ENCODE measurements at places on chromosomes 3 and 15. TPM values are rescaled to one million over a fixed set of nuclear protein-coding genes. Genes with fewer than 3 reads are reported as not detected.

DNA sequence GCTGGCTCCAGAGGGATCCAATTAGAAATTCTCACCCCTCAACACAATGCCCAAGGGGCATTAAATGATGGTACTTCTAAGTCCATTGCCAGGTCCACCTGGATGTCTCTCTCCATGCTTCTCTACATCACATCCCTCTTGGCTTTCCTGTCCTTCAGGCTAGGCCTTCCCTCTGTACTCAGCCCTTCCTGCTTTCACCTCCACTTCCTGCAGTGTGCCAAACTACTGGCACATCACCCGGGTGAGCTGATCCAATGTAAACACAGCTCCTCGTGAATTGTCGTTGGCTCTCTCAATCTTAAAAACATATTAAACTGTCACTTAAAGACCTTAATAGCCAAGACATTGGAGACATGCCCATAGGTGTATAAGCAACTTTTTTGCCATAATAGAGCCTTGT lies 4.0 kb downstream of the LMCD1 start:
- H3K27ac ChIP-seq = no peak overlapping the region
- DNase-seq = peak; percentile 73
- H3K4me1 ChIP-seq = no peaks in the 10 kb centered on the region
- no peaks in the 10 kb centered on the region for H3K36me3 ChIP-seq
- H3K4me3 ChIP-seq = no peak overlapping the region

DNA sequence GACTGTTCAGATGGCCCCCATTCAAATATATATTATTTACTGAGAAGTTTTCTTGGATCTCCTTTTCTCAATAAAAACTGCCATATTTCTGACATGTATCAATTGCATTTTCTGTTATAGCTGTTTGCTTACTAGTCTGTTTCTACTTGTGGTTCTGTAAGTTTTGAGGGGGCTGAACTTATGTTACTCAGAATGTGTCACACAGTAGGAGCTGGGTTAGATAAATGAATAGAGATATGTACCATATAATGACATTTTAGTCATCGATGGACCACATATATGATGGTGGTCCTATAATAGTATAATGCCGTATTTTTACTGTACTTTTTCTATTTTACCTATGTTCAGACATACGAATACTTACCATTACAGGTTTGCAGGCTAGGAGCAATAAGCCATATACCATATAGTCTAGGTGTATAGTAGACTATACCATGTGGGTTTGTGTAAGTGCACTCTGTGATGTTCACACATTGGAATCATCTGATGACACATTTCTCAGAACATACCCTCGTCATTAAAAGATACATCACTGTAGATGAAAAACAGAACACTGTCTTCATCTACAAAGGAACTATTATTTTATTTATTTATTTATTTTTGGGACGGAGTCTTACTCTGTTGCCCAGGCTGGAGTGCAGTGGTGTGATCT lies 22.3 kb downstream of the PPP4R2 start:
- no peak overlapping the region for H3K27ac ChIP-seq
- no peak overlapping the region for H3K4me3 ChIP-seq
- H3K27me3 ChIP-seq = no peaks in the 10 kb centered on the region

DNA sequence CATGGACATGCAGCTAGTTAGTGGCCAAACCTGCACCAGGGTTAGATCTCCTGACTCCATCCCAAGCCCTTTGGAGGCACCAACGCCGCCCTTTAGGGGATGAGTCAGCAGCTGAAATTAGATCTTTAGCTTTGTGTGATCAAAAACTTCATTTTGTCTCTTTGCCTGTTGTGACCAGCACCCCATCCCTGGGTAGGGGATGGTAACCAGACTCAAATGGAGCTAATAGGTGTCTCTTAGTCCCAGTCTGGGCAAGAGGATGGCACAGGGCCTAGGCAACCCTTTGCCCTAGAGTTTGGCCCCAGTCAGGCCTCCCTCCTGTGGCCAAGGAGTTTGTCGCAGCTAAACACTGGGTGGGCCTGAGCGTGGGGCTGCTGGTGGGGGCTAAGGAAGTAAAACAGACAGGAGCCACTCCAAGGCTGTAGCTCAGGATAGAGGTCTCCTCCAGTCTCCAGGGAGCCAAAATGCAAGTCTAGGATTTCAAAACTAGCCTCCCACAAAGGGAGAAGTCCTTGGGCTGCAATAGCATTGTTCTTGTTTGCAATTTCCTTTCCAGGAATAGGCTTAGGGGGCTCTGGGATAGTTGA lies 105.1 kb downstream of the CPN2 start:
- no peaks in the 10 kb centered on the region for H3K27me3 ChIP-seq
- H3K27ac ChIP-seq = no peak overlapping the region
- DNase-seq = no peak
- H3K4me1 ChIP-seq = peaks cover 44% of the 10 kb centered on the region
- H3K4me3 ChIP-seq = no peak overlapping the region

Gene P2RY1
- total RNA-seq = 1.7 TPM

GRCh38 chr15:89839167-89839810 lies 24.6 kb upstream of the ANPEP start:
- no peaks in the 10 kb centered on the region for H3K27me3 ChIP-seq
- H3K4me1 ChIP-seq = no peaks in the 10 kb centered on the region
- H3K4me3 ChIP-seq = no peak overlapping the region
- no peak overlapping the region for H3K27ac ChIP-seq
- H3K36me3 ChIP-seq = peaks cover 32% of the 10 kb centered on the region

Gene PAK6
- total RNA-seq = not detected

Gene TGM5
- not detected for total RNA-seq

DNA sequence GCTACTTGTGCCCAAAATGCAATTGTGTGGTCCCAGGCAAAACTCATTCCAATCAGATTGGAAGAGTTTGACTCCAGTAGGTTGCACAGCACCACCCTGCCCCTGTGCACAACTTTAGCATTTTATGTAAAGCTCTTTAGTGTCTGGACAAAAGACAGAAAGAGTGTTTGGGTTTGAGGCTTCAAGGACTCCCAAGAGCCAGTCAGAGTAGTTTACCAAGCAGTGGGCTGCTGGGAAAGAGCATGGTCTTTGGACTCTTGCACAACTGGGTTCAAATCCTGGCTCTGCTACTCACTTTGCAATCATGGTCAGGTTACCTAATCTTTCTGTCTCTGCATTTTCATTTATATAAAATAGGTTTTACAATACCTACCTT lies 75.8 kb upstream of the UMPS start:
- peak; percentile 83 for DNase-seq
- peaks cover 17% of the 10 kb centered on the region for H3K4me1 ChIP-seq

Gene CHSY1
- 5.3 TPM for total RNA-seq

- no peak overlapping the region for H3K4me3 ChIP-seq
- DNase-seq = no peak
- H3K36me3 ChIP-seq = no peaks in the 10 kb centered on the region
- H3K27me3 ChIP-seq = no peaks in the 10 kb centered on the region
These were observed 60.9 kb downstream of the MSL2 start for GRCh38 chr3:136135039-136135802.

GRCh38 chr3:27713435-27714145 lies 8.5 kb downstream of the EOMES start:
- peak overlapping the region; percentile 53 for H3K4me3 ChIP-seq
- H3K27ac ChIP-seq = no peak overlapping the region
- no peaks in the 10 kb centered on the region for H3K36me3 ChIP-seq
- H3K4me1 ChIP-seq = no peaks in the 10 kb centered on the region
- DNase-seq = no peak
- H3K27me3 ChIP-seq = peaks cover 23% of the 10 kb centered on the region

DNA sequence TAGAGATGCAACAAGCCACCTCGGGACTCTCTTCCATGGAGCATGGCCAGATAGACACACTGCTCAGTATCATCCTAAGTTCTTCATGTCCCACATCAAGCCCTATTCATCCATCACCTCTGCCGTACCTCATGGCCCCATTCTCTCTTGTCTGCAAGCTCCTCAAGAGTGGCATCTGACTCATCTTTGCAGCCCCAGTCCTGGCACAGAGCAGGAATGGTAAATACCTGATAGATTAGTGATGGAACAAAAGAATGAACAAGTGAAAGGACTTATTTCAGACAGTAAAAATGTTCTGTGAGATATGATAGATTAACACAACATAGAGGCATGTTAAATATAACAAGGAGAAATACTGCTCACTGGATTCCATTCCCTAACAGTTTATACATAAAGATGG lies 176.4 kb downstream of the ISL2 start:
- H3K36me3 ChIP-seq = no peaks in the 10 kb centered on the region
- peaks cover 3% of the 10 kb centered on the region for H3K4me1 ChIP-seq
- no peak for DNase-seq
- no peak overlapping the region for H3K27ac ChIP-seq

GRCh38 chr15:69976366-69976994 lies 121.2 kb downstream of the TLE3 start:
- H3K27me3 ChIP-seq = no peaks in the 10 kb centered on the region
- no peaks in the 10 kb centered on the region for H3K4me1 ChIP-seq
- no peak for DNase-seq
- no peak overlapping the region for H3K4me3 ChIP-seq
- H3K27ac ChIP-seq = no peak overlapping the region
- H3K36me3 ChIP-seq = no peaks in the 10 kb centered on the region

DNA sequence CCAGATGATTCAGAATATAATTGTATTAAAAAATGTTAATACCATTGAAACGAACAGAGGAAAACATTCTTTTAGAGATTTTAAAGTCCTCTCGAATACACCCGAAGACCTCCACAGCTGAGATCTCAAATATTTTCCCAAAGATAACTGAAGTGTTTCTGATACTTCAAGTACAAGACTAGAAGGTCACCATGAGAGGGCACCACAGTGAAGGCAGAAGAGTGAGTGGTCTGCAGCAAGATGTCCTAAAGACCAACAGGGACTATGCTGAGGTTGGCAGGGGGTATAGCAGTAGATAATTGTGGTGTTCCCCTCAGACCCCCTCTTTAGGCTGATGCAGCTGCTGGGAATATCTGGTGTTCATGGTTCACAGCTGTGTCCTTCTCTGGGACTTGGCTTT lies 156.5 kb downstream of the PDCD6IP start:
- H3K4me3 ChIP-seq = no peak overlapping the region
- no peak for DNase-seq
- H3K4me1 ChIP-seq = no peaks in the 10 kb centered on the region
- no peaks in the 10 kb centered on the region for H3K27me3 ChIP-seq
- no peaks in the 10 kb centered on the region for H3K36me3 ChIP-seq
- no peak overlapping the region for H3K27ac ChIP-seq

Gene MAPKAPK3
- 17.0 TPM for total RNA-seq

DNA sequence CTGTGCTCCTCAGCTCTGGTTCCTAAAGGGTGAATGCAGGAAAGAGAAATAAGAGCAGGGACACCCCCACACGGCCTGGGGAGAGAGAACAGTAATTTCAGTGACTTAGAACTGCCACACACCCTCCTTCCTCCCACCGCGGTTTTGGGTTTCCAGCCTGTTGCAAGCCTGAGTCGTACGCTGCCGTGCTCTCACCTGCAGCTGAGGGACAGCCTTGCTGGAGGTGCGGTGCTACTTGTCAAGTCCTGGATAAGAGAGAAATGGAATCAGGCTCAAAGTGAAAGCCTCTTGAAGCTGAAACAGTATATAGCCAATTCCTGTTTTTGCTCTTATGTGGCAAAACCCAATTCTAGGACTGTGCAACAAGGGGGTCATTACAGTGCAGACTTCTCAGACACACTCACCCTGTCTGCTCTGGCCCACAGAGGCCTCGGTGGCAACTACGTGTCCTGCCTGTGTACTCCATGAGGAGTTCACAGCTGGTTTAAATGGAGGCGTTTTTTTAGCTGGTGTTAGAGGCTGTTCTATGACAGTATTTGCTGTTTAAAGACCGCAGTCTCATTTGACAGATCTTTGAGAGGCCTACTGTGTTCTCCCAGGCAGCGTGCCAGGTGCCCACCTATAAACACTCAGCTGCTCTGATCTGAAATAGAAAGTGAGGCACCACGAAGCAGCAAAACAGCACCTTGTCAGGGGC lies 42.9 kb downstream of the TBC1D2B start:
- no peaks in the 10 kb centered on the region for H3K27me3 ChIP-seq
- no peak for DNase-seq
- peak overlapping the region; percentile 59 for H3K27ac ChIP-seq
- H3K4me3 ChIP-seq = no peak overlapping the region

GRCh38 chr15:67914537-67915460 lies 75.0 kb upstream of the RNU6-1 start:
- H3K4me3 ChIP-seq = peak overlapping the region; percentile 1
- DNase-seq = no peak
- H3K27ac ChIP-seq = peak overlapping the region; percentile 42
- H3K27me3 ChIP-seq = no peaks in the 10 kb centered on the region

DNA sequence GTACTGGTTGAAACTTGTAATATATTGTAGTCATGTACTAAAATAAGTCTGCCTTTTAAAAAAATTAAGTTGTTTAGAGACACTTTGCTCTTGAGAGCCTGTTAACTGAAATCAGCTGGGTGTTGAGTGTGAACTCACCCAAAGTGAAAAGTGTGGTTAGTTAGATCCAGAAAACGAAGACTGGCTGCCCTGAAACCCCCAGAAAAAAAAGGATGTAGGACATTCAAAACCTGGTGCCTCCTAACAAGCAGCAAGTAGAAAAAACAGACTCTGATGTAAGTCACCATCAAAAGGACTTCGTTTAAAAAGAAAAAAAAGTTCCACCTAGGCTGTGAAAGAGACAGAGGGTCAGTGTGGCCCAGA lies 40.8 kb downstream of the UMPS start:
- no peaks in the 10 kb centered on the region for H3K27me3 ChIP-seq
- H3K27ac ChIP-seq = no peak overlapping the region
- no peak overlapping the region for H3K4me3 ChIP-seq
- peaks cover 25% of the 10 kb centered on the region for H3K36me3 ChIP-seq
- no peaks in the 10 kb centered on the region for H3K4me1 ChIP-seq

Gene TRH
- total RNA-seq = not detected

DNA sequence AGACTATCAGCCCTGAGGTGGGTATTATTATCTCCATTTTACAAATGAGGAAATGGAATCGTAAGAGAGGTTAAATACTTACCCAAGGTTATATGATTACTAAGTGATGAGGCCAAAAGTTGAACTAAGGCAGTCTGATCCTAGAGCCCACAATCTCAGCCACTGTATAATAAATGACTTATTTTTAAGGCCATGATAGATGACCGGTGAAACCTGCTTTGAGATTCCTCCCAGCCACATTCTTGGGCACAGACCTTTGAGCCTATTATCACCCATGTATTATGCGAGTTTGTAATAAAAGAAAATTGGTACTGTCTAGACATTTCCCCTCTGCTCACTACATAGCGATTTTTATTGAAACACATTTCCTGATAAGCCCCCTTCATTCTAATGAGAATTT lies 37.4 kb downstream of the POLQ start:
- H3K27ac ChIP-seq = no peak overlapping the region
- no peaks in the 10 kb centered on the region for H3K36me3 ChIP-seq
- no peak overlapping the region for H3K4me3 ChIP-seq
- H3K27me3 ChIP-seq = no peaks in the 10 kb centered on the region
- DNase-seq = no peak

- peaks cover 35% of the 10 kb centered on the region for H3K4me1 ChIP-seq
- no peak for DNase-seq
- H3K27me3 ChIP-seq = no peaks in the 10 kb centered on the region
- H3K4me3 ChIP-seq = no peak overlapping the region
- H3K36me3 ChIP-seq = no peaks in the 10 kb centered on the region
- H3K27ac ChIP-seq = peak overlapping the region; percentile 89
These were observed 1.5 kb upstream of the PLXNB1 start for GRCh38 chr3:48431224-48432029.

- no peaks in the 10 kb centered on the region for H3K27me3 ChIP-seq
- no peaks in the 10 kb centered on the region for H3K36me3 ChIP-seq
- H3K4me1 ChIP-seq = no peaks in the 10 kb centered on the region
- no peak for DNase-seq
- H3K27ac ChIP-seq = no peak overlapping the region
- no peak overlapping the region for H3K4me3 ChIP-seq
These were observed 106.0 kb downstream of the ARPP21 start for GRCh38 chr3:35745351-35745750.

Gene UNC13C
- total RNA-seq = not detected
